ENCODE measurements at places on chromosomes 12 and 14. TPM values are rescaled to one million over a fixed set of nuclear protein-coding genes. Genes with fewer than 3 reads are reported as not detected.

GRCh38 chr14:103118663-103119404, 4.4 kb upstream of the TNFAIP2 start:
- no peak for ATAC-seq

DNA sequence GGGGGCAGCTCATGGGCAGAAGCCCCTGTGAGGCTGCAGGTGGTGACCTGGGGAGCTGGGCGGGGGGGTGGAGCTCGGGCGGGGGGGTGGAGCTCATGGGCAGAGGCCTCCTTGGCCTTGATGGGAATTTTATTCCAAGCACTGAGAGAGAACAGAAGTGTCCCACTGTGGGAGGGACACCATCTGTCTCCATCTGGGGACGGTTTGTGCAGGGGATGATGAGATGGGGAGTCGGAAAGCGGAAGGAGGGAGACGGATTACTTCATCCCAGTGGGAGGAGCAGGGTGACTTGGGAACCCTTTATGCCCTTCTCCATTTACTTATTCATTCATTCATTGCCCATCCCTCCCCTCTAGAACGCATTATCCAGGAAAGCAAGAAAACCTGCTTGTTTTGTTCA, 304.7 kb downstream of the ADGRD1 start:
- ATAC-seq, result no peak

The C12orf54 gene
- total RNA-seq, result not detected

DNA sequence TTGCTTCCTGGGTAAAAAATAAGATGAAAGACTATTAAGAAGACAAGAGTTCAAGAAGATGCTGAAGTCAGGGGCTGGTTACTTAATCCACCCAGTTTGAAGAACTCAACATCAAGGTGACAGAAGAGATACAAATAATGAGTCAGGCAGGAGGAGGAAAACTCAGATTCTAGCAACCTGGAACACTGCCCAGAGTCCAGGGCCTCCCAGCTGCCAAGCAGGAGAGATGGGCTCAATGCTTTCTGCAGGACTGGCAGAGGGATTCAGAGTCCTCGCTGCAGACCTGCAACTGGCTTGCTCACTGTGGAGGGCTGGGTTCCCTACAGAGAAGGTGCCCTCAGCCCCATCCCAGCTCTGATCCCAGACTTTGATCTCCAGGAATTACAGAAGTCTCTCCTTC, 28.6 kb upstream of the CEBPE start:
- ATAC-seq, result no peak

GRCh38 chr14:92411941-92412340, 89.0 kb downstream of the SLC24A4 start:
- ATAC-seq, result no peak

The OR4K17 gene
- not detected for total RNA-seq

DNA sequence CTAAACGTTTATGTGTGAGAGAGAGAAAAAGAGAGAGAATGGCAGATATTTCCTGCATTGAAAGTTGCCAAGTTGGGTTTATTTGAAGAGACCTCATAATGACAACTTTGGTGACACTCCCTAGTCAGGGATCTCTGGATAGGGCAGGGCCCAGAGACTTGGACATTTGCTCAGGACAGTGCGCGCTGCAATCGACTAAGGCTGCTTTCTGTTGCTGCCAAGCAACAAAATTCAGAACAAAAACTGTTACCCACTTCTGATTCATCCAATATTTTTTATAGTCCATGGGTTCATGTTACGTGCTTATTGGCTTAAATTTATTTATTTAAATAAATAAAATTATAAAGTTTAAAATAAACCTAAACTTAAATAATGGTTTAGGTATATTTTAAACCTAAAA, 34.2 kb downstream of the PTGER2 start:
- ATAC-seq, result no peak

DNA sequence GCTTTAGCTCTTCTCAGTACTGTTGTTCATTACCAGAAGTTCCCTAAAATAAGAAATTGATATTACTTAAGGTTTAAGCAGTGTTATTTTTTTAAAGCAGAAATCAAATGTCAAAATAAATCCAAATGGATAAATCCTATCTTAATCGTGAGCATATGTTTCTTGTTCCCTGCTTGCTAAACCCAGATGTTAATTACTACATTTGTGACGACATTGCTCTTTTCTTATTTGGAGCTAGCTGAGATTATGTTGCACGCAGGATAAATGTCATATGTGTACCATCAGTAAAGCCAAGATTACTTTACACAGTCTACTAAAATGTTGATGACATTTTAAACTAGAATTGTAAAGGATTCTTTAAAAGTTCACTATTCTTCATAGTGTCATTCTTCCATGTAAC, 157.5 kb downstream of the PLCZ1 start:
- no peak for ATAC-seq

GRCh38 chr14:94041551-94042346, 15.6 kb downstream of the OTUB2 start:
- ATAC-seq, result no peak

GRCh38 chr12:67582238-67582834, 66.2 kb upstream of the DYRK2 start:
- ATAC-seq, result no peak

DNA sequence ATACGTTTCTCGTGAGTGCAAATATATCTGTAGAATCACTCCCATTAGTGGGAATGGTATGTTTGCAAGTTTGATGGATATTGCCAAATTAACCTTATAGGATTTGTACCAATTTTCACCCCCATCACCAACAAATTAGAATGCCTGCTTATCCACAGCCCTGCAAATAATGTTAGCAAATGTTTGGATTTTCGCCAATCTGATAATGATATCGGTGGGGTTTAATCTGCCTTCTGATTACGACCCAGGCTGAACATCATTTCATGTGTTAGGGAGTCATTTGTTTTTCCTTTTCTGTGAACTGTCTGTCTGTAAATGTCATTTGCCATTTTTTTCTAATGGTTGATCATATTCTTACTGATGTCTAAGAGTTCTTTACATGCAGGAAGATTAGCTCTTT, 4.1 kb upstream of the DAZAP2 start:
- ATAC-seq, result no peak

The KLRC4 gene
- total RNA-seq, result not detected

GRCh38 chr14:40232302-40232701, 800.1 kb upstream of the FBXO33 start:
- no peak for ATAC-seq

The MGP gene
- total RNA-seq, result not detected

- ATAC-seq, result no peak
Measured at GRCh38 chr12:64042911-64043310, 179.2 kb downstream of the KICS2 start.

- no peak for ATAC-seq
Measured at GRCh38 chr14:38083039-38083438, 124.7 kb upstream of the SSTR1 start.

DNA sequence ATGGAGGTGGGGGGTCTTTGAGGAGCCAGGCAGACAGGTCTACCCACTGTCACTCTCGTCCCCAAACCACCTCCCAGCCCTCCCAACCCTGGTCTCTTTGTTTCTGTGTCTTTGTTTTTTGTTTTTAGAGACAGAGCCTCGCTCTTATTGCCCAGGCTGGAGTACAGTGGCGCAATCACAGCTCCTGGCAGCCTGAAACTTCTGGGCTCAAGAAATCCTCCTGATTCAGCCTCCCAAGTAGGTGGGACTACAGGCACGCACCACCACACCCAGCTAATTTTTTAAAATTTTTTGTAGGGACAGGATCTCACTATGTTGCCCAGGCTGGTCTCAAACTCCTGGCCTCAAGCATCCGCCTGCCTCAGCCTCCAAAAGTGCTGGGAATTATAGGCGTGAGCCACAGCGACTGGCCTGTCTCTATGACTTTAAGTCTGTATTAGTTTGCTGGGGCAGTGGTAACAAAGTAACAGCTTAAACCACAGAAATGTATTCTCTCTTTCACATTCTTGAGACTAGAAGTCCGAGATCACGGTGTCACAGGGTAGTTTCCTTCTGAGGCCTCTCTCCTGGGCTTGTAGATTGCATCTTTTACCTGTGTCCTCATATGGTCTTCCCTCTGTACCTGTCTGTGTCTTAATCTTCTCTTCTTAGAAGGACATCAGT, 26.1 kb downstream of the DTX1 start:
- ATAC-seq, result no peak

DNA sequence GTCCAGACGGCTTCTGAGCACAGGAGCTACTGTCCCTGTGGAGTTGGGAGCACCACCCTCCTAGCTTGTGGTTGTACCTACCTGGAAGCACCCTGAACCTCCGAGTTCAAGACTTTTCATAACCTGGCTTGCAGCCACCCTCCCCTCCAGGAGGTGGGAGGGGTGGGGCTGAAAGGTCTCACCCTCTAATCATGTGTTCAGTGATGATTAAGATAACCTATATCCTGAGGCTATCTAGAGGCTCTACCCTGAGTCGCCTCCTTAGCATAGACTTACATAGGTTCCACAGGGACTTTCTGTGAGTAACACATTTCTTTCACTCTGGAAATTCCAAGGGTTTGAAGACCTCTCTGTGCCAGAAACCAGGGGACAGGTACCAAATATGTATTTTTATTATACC, 146.5 kb downstream of the CFAP54 start:
- no peak for ATAC-seq

- ATAC-seq, result no peak
Measured at GRCh38 chr12:108858311-108859074, 1.1 kb upstream of the SSH1 start.

The ATL1 gene
- total RNA-seq, result 1.4 TPM

DNA sequence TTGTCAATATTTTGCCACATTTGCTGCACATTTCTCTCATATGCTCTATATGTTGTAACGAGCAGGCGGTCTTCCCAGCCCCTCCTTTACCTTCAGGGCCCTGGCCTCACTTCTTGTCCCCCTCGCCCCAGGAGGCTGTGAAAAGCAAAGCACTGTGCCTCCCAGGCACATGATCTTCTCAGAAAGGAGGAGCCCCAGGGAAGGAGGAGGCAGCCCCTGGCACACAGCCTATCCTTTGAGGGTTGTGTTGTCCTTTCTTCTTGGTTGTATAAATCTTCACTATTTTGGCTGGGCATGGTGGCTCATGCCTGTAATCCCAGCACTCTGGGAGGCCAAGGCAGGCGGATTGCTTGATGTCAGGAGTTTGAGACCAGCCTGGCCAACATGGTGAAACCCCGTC, 77.0 kb downstream of the PPP2R5C start:
- no peak for ATAC-seq

- peak; percentile 39 for ATAC-seq
Measured at GRCh38 chr14:61101803-61102548, 120.9 kb downstream of the SLC38A6 start.

DNA sequence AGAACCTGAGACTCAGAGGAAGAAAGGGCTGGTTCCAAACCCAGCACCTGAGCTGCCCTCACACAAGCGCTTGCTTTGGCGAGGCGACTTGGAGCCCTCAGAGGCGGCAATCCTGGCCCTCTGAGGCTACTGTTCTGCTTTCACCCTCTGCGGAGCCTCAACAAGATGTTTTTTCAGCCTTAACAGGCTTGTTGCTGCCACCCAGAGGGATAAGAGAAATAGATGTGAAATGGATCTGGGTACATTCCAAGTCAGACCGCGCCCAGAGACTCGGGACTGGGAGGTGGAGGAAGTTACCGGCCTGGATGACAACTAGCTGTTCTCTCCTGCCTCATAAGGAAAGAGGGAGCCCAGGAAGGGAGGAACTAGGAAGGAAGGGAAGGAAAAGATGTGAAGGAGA, 89.6 kb downstream of the TTC7B start:
- ATAC-seq, result no peak

DNA sequence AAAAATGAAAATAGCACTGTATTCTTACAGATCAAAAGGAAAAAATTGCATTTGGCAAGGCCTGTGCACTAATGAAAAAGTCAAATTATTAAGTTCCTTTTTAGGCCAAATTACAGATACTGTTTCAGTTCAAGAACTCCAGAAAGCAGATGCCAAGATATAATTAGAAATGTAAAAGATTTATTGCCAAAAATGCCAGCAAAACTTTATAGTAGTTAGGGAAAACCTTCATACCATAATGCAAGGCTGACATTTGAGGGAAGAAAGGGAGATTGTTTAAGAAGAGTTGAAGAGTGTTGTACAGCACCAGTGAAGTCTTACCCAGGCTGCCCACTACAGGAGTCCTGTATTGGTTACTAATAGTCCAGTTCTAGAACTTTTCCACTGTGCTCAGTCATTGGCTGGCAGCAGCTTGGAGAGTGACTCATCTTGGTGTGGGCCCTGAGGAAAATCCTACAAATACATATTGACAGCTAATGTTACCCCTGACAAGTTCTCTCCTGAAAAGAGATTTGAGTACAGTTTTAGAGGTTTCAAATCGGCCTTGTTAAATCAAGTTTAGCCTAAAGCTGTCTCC, 600.4 kb downstream of the C12orf50 start:
- ATAC-seq, result no peak

The DNAI7 gene
- total RNA-seq, result not detected

The PRB2 gene
- total RNA-seq, result not detected

DNA sequence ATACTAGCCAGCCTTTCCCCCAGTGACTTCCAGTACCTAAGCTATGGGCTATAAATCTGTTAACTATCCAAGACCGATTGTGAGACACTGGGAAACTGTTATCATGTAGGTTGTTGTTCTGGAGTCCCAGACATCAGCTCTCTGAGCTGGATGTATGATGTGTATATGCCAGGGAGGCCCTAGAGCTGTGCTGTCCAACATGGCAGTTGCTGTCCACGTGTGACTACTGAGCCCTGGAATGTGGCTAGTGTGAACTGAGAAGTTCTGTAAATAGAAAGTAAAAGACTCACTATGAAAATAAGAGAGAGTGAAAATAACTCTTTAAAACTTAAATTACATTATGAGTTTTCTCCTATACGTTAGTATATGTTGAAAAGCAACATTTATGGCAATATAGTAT, 755.8 kb upstream of the FBXO33 start:
- ATAC-seq, result no peak

DNA sequence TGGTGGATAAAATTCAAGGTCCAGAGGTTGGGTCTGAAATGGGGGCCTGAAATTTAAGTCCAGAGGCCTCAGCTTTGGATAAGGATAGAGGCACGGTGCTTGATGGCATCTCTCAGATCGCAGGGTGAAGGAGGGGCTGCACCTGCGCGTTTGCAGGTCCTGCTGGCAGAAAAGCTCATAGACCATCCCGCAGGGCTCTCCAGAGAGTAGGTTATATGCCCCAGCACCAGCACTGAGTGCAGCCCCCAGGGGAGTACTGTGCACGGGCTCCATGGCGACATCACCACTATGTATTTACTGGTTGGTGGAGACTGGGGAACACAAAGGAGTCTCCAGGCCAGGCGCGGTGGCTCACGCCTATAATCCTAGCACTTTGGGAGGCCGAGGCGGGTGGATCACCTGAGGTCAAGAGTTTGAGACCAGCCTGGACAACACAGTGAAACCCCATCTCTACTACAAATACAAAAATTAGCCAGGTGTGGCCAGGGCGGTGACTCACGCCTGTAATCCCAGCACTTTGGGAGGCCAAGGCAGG, 4.3 kb upstream of the CD63 start:
- ATAC-seq, result no peak

Measured in activated T-helper 17 cell treated with anti-CD3 and anti-CD28 coated beads, Interleukin-2, amount 50 U/mL, for 72 hours (primary cell).